ENCODE measurements at places on chromosomes 4 and X.

- no peak for DNase-seq
Observed at GRCh38 chr4:103092245-103092644, 7.4 kb downstream of the BDH2 start.

GRCh38 chrX:140318296-140318695 is 186.6 kb downstream of the SOX3 start:
- DNase-seq, result no peak

- DNase-seq, result no peak
Observed at GRCh38 chr4:70746179-70746839, 24.5 kb downstream of the RUFY3 start.

GRCh38 chrX:47239199-47239598 is 6.4 kb downstream of the USP11 start:
- no peak for DNase-seq
